ENCODE measurements at places on chromosomes 4 and X.

- DNase-seq, result peak; percentile 60
Measured at GRCh38 chr4:3307486-3307885, 14.7 kb downstream of the RGS12 start.

GRCh38 chr4:88866862-88867550 lies 169.4 kb upstream of the NAP1L5 start:
- DNase-seq, result no peak

GRCh38 chr4:155690044-155690837 lies 23.6 kb downstream of the GUCY1A1 start:
- DNase-seq, result no peak

DNA sequence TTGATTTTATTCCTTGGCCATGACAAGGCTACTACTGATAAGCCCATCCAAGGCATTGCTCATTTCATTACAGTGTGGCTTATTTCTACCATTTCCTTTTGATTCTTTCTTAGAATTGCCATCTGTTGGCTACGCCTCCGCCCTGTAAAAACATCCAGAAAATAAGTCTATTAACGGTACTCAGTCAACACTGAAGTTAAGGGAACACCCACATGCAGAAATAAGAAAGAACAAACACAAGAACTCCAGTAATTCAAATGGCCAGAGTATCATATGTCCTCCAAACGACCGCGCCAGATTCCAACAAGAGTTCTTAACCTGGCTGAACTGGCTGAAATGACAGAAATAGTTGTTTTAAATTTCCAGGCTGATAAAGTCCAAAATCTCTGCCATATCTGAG lies 90.3 kb downstream of the CXXC4 start:
- no peak for DNase-seq
